ENCODE measurements at places on chromosomes 3 and 15.
A peak's percentile ranks its signal among the peaks of the same experiment; 100 is the strongest.

GRCh38 chr3:194632809-194633348, 340 bp downstream of the TMEM44 start:
- no peak for DNase-seq

DNA sequence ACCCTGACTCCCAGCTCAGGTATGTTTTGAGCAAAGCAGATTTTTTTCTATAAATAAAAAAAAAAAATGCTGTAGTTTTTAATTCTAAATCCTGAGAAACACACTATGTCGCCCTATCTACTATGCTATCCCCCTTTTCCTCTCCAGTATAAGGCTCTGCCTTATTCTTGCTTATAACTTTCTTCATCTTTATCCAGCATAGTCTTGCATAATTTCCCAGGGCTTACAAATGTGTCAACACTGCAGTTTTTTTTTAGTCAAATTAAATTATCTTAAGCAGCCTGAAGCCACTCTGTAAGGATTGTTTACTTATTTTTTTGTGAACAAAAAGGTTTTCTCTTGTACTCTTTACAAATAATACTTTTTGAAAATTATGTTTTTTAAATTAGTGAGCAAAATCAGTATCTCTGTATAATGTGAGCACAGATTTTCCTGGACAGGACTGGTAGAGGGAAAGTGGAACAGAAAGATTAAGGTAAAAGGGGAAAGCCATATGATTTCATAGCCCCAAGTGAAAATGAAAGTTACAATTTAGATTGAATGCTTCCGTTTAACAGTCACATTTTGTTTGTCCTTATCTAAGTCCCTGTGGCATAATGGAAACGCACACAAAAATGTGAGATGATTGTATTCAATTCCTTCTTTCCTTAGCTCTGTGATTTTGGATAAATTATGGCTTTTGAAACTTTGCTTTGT, 5.6 kb upstream of the PYDC2 start:
- DNase-seq: no peak

GRCh38 chr3:68817243-68817642, 115.1 kb downstream of the TAFA4 start:
- no peak for DNase-seq

GRCh38 chr3:161386991-161387770, 15.9 kb upstream of the SPTSSB start:
- no peak for DNase-seq

GRCh38 chr3:8482263-8482662, 19.4 kb upstream of the LMCD1 start:
- DNase-seq: no peak

- DNase-seq: no peak
Measured at GRCh38 chr15:65952391-65953053, 83.2 kb downstream of the RAB11A start.

DNA sequence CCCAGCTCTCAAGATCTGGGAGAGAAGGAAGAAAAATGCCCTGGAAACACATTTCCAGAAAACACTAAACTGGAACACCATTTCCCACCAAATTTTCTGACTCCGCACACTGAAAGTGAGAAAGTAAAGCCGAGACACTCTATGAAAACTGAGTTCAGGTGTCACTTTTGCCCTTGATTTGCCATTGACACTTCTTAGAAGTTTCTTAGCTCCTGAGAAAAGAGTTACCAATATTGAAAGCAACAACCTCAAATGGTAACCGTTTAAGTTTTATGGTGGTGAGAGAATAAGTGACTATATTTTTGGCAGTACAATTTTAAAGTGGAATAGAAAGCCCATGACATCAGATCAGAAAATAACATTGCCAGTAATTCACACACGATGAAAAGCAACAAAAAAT, 39.0 kb downstream of the CD86 start:
- no peak for DNase-seq

- no peak for DNase-seq
Measured at GRCh38 chr15:79315623-79316328, 4.9 kb downstream of the TMED3 start.

DNA sequence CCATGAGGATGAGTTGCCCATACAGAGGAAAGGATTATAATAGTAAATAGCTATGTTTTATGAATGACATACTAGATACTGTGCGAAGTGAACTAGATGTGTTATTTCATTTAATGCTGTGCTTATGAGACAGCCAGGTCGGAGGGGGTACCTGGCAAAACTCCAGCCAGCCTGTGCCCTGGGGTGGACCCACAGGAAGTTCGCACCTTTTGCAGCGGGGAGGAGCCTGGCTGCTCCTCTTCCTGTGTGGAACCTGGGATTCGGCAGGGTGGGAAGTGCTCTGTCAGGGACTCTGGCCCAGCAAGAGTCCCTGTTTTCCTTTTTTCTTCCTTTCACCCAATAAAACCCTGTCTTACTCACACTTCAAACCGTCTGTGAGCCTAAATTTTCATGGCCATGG, 452.2 kb downstream of the IL5RA start:
- no peak for DNase-seq

DNA sequence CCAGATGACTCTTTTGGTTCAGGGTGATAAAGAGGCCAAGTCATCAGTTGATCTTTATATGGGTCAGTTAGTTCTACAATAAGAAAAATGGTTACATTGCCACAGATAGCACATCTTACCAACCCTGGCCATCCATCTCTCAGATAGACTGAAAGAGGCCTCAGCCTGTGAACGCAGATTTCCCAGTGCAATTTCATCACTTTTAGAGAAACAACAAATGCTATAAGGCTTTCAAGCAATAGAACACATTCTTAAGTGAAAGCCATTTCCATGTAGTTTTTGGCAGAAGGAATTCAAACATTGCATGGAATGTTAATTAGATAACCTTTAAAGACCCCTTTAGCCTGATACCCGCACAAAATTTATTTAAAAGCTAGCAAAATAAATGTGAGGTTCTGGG, 200.6 kb upstream of the ZBTB20 start:
- no peak for DNase-seq

DNA sequence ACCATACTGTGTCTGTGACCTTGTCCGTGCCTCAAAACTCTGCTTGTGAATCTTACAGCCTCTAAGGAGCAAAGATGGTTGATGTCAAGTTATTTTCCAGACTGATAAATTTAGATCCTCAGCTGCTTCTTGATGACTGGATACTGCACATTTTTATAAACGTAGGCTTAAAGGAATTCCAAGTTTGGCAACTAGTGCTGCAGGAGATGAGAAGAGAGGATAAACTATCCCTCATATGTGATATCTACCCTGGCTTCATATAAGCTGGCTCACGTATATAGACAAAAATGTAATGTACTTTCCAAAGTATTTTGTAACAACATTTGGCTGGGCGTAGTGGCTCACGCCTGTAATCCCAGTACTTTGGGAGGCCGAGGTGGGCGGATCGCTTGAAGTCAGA, 89.6 kb downstream of the GMPS start:
- no peak for DNase-seq

DNA sequence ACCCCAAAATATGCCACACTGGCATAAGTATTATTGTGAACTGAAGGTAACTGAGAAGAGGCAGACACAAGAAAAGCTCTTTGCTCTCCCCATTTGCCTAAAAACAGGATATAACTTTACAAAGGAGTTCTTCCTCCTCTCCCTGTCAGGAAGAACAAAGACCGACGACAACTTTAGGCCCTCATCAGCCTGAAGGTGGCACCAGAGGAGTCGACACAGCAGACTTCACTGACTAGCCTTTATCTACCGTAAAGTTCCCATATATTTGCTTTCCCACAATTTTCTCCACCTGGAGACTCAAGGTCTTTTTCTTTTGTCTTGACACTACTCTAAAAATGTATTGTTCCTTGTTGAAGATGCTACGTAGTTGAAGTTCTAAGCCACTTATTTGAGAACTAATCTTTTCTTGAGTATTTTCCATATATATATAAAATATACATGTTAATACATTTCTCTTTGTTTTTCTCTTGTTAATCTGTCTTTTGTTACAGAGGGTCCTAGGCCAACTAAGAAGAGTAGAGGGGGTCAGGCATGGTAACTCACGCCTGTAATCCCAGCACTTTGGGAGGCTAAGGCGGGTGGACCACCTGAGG, 16.2 kb upstream of the XIRP1 start:
- peak; percentile 50 for DNase-seq

DNA sequence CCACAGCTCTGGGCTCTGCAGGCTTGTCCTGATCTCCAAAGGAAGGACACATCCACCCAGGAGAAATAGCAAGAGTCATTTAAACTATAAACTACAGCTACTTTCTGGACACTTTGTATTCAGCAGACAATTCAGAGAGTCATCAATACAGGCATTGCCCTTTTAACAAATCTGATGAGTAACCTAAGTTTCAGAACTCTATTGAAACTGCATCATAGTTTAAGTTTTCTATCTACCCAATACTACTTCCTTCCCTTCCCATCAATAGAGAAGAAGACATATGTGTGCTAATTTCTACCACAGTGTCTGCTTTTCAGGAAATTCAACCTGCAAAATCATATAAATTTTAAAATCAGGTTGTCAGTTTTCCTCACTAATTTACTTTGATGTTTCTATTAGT, 736.5 kb downstream of the IGSF11 start:
- DNase-seq: no peak

DNA sequence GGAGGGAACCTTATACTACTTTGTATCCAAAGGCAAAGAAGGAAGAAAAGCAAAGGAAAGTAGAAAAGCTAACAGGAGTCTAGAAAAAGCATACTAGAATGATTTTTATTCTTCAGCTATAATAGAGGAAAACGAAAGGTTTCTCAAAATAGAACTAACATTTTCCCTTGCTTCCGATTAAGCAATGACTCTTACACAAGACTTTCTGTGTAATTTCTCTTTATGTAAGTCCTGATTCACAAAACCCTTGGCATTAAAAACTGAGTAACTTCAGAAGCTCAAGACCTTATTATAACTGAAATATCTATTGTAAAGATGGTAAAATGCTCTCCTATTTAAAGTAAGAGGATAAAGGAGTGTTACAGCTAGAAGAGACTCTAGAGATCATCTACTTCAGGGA, 97.4 kb downstream of the DTWD1 start:
- peak; percentile 37 for DNase-seq

DNA sequence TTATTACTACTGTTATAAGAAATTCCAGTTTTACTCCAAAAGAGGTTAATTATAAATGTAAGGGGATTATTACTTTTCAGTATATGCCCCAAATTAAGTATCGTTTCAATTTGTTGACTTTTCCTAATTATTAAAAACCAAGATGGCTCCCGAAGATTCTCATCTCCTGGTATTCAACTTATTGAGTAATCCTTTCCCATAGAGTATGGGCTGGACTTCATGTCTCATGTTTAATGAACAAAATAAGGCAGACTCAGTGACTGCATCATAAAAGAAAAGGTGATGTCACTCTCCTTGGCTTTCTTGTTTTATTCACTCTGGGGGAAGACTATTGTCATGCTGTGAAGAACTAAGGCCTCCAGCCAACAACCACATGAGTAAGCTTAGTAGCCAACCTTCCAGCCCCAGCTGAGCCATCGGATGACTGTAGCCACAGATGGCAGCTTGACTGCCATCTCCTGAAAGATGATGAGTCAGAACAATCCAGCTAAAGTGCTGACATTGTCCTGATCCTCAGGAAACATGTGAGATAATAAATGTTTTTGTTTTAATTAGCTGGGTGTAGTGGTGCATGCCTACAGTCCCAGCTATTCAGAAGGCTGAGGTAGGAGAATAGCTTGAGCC, 17.3 kb downstream of the IGF2BP2 start:
- DNase-seq: no peak

DNA sequence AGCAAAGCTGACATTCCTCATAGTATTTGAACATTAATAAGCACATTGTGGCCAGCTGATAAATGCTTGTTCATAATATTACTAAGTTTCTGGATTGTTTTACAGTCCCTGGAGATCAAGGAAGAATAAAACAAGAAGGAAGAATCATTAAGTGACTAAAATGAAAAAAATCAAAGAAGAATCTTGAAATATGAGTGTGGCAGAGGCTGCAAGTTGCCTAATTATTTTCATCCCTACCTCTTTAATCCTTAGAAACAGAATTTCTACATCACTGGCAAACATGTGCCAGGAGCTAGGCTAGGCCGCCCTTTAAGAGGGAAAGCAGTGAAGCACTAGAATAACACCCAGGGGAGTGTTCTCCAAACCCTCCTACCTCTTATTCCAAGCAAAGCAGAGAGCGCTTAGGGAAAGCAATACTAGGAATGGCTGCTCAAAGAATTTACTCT, 98.9 kb downstream of the MAGI1 start:
- no peak for DNase-seq
